ENCODE measurements at places on chromosomes 3 and 15.
A peak's percentile ranks its signal among the peaks of the same experiment; 100 is the strongest.

DNA sequence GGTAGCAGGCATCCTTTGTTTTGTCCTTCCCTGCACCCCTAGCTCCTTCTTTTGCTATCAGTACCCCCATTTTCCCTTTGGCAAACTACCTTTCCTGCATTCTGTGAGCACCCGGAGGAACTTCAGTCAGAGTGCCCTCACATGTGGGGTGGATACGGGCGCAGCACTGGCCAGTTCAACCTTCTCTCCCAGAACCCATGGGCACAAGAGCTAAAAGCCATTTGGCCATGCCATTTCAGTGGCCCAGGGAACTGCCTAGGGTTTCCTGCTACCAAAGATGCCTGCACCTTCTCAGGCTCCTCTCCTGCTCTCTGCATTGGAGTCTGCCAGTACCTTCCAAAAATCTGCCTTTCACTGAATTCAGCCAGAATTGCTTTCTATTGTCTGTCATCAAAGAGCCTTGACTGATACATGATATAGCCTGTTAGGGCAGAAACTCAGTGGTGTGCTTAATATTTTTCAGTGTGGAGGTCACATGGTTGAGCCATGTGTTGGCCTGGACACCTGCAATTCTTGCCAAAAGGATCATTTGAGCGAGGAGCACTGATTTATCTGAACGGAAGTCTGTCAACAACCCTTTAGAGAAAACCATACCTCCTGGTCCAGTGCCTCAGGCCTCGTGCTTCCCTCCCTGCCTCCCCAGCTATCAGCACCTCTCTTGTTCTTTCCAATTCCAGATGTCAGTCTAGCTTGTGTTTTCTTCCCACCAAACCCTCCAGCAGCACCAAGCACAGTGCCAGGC lies 27.0 kb upstream of the HHATL start:
- no peak for DNase-seq

DNA sequence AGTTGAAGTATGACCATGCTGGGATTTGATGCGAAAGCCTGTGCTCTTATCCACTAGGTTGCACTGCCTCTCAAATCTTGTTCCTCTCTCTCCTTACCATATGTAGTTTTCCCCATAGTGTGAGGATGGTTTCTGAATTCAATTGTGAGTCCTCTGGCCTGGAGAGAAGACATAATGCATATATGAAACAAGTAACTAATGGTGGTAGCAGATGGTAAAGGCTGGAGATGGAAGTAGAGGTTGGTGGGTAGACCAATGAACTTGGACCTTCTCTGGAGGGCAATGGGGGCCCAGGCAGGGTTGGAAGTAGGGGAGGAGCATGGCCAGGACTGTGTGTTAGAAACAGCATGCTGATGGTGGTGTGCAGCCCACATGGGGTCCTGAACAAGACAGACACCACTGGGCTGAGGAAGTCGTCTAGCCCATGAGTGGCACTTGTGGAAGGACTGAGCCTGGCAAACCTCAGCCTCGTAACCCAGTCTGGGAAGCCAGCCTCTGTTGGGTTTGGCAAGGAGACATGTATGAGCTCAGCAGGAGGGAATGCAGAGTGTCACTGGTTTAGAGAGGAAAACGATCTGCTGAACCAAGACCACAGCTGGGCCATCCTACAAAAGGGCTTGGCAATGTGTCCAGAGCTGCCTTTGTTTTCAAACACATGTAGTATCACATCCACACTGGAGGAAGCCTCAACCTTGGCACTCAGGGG lies 18.5 kb upstream of the LMCD1 start:
- DNase-seq = no peak

- no peak for DNase-seq
Observed at GRCh38 chr15:22893881-22894280, 55.4 kb downstream of the NIPA2 start.

GRCh38 chr3:174125267-174125824 lies 727.8 kb downstream of the NLGN1 start:
- no peak for DNase-seq

- DNase-seq = no peak
Observed at GRCh38 chr3:145182196-145182911, 978.6 kb downstream of the PLOD2 start.

GRCh38 chr3:142645236-142645793 lies 49.1 kb downstream of the PLS1 start:
- DNase-seq = no peak

DNA sequence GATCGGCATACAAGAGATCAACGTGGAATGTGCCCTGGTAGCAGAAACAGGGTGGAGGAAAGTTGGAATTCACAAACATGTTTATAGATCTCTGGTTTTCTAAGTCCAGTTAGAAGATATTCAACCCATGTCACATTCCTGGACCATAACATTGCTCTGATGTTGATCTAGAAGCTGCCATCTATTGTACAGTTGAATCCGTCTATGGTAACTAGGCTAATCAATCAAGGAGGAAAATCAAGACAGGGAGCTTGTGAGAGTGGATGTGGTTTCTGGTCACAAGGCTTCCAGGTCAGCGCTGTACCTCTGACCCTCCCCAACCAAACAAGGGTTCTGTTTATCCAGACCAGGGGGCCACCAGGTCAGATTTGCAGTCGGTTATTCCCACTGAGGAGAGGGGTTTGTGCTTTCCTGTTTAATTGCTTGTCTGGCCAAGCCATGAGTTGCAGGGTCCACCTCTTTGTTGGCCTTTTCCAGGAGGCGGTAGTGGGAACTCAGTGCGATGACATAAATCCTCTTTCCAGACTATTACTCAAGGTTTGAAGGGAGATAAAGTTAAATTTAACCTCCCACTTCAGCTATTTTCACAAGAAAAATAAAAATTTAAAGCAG lies 130.3 kb downstream of the SLCO3A1 start:
- DNase-seq = no peak

DNA sequence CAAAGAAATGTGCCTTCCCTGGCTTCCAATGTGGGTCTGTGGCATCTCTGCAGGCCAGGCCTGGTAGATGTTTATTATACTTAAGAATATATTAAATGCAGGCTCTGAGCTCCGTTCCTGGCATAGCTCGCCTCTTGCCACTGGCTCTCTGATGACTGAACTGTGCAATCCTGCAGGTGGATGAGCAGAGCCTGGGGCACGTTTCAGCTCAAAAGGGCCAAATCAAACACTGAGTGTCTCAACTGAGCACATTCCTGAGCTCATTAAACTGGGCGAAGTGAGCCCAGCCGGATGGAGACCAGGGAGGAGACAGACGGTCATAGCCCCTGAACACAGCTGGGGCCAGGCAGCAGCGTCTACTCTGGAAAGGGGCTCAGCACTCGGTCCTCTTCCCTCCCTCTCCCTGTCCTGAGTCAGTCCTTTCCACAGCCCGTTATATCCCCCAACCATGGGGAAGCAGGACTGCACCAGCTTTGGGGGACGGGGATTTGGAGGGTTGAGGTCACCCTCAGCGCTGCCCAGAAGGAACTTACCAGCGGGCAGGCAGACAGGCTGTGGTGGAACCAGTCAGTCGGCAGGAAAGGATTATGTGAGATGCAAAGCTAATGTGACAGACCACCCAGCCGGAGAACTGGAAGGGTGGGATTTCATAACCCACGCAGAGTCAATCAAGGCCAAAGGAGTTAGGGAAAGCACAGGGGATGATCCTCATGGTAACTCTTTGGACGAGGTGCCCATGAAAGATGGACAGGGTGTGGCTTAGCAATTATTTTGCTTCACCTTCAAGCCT lies 77.4 kb upstream of the ANKRD34C start:
- DNase-seq = no peak

GRCh38 chr15:79185199-79185598 lies 94.6 kb upstream of the RASGRF1 start:
- no peak for DNase-seq

- DNase-seq = no peak
Observed at GRCh38 chr3:133709139-133709750, 36.9 kb upstream of the TF start.

- DNase-seq = no peak
Observed at GRCh38 chr15:68218331-68218730, 11.2 kb downstream of the CLN6 start.

DNA sequence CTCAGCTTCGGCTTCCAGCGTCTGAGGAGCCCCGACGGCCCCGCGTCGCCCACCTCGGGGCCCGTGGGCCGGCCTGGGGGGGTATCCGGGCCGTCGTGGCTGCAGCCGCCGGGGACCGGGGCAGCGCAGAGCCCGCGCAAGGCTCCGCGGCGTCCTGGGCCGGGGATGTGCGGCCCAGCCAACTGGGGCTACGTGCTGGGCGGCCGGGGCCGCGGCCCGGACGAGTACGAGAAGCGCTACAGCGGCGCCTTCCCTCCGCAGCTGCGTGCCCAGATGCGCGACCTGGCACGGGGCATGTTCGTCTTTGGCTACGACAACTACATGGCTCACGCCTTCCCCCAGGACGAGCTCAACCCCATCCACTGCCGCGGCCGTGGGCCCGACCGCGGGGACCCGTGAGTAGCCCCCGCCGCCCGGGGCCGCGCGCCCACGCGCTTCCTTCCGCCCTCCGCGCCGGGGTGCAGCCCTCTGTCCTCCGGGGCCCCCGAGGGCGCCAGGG lies 462 bp downstream of the EDEM1 start:
- peak; percentile 79 for DNase-seq

DNA sequence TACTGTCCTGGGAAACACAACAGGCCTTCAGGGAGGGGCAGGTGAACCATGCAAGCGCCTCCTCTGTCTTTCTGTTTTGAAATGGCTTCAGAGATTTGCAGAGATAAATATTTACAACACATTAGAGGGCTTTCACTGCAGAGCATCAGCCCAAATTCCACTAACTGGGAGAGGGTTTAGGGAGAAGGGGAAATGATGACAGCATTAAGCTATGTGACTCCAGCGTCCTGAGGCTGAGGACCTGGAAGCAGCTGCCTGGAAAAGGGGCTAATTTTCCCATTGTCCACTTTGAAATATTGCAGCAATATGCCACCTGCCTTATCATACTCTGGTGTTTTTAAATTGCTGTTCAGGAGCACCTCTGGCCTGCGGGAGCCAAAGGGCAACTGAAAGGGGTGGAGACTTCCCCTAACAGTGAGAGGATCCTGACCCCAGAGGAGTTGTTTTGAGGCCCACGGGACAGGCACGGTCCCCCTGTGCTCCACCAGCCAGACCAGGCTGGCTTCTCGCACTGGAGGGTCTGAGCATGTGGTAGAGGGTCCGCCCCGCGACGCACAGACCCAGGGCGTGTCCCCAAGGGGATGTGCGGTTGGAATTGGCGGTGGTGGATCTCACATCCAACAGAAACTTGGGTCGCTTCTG lies 110.6 kb downstream of the XXYLT1 start:
- no peak for DNase-seq

- no peak for DNase-seq
Observed at GRCh38 chr15:64333986-64334929, 21.7 kb downstream of the CSNK1G1 start.

GRCh38 chr3:26132942-26133341 lies 343.1 kb downstream of the OXSM start:
- DNase-seq = no peak

GRCh38 chr3:15831927-15832326 lies 34.1 kb upstream of the ANKRD28 start:
- no peak for DNase-seq

DNA sequence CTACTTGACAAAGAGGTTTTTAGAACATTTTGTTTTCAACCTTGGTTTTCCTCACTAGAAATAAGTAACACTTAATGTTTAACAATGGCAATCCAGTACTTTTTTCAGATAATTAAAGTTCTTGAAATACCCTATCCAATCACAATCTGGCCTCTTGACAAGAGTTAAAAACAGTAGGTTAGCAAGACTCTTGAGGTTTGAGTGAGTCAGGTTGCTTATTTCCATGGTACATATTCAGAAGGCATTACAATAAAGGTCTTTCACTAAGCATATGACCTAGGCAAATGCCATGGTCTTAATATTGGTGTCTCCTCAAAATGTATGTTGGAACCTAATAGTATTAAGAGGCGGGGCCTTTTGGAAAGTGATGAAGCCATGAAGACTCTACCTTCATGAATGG lies 5.6 kb downstream of the SUCNR1 start:
- no peak for DNase-seq

DNA sequence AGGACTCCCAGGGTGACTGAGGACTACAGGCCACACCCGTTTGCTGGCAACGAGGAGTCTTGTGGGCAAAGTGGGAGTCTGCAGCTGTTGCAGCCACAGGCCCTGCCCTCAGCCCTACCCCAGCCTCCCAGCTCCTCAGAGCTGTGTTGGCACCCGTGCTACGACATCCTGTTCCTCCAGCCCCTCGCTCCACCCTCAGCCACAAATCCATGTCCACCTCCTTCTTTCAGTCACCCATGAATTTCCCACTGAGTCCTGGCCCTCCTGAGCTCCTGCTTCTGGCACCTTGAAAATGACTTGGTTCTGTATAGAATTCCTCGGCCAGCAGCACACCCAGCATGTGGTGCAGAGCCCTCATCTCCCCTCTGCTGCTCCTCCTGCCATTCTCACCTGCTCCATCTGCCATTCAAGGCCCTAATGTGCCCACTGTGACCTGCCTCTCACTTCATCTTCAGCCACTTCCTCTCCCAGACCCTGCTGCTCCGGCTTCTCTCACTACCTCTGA lies 20.9 kb upstream of the VILL start:
- no peak for DNase-seq

DNA sequence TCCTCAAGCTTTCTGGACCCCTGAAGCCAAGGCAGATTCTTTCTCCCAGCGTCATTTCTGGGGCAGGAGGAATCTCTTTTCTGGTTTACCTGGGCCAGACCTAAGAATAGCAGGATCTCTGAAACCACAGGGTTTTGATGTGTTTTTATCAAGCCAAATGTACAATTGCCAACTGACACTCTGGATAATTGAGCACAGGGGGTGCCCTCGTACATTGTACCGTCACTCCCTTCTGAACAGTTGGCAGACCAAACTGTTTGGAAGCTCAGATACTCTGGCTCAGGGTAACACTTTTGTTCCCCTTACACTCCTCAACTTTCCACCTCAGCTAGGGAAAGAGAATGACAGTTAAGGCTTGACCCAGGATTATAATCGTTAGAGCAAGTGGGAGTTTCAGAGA lies 49.9 kb downstream of the ASTE1 start:
- DNase-seq = no peak

DNA sequence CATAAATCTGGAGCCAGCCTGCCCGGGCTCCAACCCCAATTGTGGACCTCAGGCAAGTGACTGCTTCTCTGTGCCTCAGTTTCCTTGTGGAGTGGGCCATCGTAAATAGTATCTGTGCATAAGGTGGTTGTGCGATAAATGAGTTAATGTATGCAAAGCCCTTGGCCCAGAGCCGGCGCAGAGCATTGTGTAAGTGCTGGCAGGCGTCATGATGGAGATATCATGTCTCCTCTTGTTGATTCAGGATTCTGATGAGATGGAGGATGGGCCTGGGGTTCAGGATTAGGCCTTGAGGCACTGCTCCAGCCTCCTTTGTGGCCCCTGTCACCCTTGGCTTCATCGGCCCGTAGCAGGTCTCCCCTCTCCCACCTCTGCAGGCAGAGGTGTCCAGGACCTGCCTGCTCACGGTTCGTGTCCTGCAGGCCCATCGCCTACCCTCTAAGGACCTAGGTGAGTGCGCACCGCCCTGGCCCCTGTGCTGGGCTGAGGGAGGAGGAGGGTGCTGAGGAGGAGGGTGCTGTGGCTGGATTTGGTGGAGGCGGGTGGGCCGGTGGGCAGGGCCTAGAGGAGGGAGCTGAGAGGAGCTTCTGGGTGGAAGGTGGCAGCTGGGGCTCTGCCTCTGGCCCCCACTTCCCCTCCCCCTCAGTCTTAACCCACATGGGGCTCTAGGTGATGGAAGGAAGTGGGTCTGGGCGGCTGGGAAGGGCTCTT lies 1.3 kb downstream of the PLA2G4B start:
- no peak for DNase-seq
